ENCODE measurements at places on chromosomes 4 and X.

GRCh38 chr4:159035570-159035969 lies 67.3 kb upstream of the RAPGEF2 start:
- no peak for DNase-seq

DNA sequence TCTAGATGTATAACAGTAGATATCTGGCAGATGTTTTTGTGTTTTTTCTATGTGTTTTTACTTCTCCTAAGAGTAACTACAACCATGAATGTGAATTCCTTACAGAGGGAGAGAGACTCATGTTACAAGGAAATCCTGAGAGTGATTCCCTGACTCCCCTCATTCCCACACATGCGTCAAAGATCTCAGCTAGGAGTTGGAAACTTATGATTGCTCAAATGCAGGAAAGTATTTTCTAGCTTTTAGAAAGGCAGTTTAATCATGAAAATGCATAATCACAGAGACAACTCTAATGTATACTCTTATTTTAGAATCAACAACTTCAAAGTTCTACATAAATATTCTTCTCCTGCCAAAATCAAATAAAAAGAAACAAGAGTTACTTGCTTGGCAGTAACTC lies 121.8 kb downstream of the PDE5A start:
- DNase-seq: peak; percentile 40

DNA sequence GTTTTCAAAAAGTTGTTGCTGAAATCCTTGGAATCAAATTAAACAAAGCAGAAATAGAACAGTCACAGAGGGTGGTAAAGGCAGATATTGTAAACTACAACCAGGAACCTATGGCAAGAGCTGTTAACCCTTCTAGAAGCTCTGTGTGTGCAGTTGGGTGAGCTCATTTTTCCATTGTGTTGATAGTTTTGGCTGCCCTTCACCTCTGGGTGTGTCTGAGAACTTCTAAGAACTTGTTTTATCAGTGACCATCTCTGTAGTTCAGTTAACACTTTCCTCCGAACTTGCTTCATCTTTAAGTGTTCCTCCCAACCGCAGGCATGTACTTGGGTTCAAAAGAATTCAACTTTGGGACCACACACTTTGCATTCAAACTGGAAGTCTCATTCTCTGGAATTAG lies 32.7 kb downstream of the RBMX start:
- DNase-seq: no peak

DNA sequence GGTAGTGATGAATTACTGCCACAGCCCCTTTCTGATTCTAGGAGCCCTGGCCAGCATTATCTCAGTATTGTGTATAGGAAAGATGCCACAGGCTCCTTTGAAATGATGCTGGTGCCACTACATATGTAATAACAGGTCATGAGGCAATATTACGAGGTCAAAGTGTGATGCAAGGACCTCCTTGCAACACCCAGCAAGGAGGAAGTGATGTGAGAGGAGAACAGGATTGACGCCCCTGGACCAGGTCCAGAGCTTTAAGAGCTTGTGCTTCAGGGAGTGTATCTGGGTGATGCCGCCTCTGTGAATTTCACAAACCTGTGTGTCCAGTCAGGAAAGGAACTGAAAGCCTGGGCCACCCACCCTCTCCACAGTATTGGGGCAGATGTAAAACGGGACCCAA lies 261.8 kb downstream of the MID1IP1 start:
- no peak for DNase-seq

GRCh38 chrX:31223817-31224216 lies 152.0 kb upstream of the FTHL17 start:
- DNase-seq: peak; percentile 37

GRCh38 chr4:105950701-105951100 lies 55.4 kb downstream of the NPNT start:
- no peak for DNase-seq

GRCh38 chr4:48127231-48127630 lies 6.8 kb downstream of the TXK start:
- DNase-seq: no peak

All from adipocyte (in vitro differentiated cells).